ENCODE measurements at places on chromosomes 1 and 21. TPM values are rescaled to one million over a fixed set of nuclear protein-coding genes. Genes with fewer than 3 reads are reported as not detected.

CFAP74 gene
- polyA plus RNA-seq = not detected

- no peak for DNase-seq
These were observed 64.8 kb downstream of the WARS2 start for GRCh38 chr1:119075614-119076013.

SYT2 gene
- 0.03 TPM for polyA plus RNA-seq

GRCh38 chr1:161740921-161741320, 8.7 kb upstream of the DUSP12 start:
- DNase-seq = no peak

All from CD4-positive, alpha-beta memory T cell (primary cell).